Activated CD8-positive, alpha-beta memory T cell treated with anti-CD3 and anti-CD28 coated beads for 4 hours (primary cell): ENCODE measurements at places on chromosomes 7 and 10.
A peak's percentile ranks its signal among the peaks of the same experiment; 100 is the strongest.

DNA sequence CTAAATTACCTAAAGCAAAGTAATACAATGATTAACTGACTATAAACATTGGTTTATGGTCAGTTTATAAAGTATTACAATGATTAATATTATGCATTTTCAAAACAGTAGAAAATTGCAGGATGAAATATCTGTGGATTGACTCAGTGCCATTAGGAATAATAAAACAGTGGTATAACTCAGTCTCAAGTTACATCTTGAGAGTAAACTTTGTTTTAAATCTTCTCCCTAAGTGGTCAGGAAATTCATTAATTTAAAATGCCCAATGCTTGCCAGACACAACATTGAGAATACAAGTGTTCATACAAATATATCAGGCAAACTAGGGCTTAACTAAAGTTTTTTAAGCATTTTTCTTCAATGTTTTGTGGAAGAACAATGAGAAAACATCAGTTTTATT, 257.8 kb downstream of the ETV1 start:
- DNase-seq, result no peak

GRCh38 chr10:106942035-106942662, 222.4 kb downstream of the SORCS1 start:
- DNase-seq, result no peak

DNA sequence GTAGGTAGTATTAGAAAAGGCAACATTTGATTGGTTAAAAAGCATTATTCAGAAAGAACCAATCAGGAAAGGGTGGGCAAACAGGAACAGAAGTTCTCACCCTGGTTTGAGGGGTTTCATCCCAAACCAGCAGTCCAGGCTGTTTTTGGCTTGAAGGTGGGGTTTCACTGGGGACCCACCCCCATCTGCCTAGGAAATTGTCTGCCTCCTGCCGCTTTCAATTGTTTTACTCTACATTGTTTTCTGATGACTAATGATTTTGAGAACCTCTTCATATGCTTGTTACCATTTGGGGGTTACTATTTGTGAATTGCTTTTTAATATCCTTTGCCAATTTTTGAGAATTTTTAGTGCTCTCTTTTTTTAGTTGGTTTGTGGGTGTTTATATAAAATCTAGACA, 3.3 kb upstream of the PCBD1 start:
- no peak for DNase-seq

GRCh38 chr10:97188261-97188711, 2.5 kb upstream of the SLIT1 start:
- no peak for DNase-seq

GRCh38 chr10:112394475-112394875, 20.6 kb downstream of the ACSL5 start:
- no peak for DNase-seq

DNA sequence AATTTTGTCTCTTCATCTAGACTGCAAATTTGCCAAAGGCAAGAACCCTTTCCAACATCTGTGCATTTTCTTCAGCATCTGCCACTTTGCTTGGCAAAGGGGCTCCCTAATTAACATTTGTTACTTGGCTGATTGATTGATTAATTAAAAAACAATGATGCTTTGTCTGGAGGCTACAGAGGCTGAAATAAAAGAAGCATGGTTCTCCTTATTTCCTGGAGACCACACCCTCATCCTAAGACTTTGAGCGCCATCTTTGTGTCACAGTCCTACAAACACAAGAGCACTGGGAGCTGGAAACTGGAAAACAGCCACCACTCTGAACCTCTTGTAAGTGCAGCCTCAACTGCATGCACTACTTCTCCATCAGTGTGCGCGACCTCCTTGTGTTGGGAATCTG, 189.2 kb downstream of the C7orf25 start:
- DNase-seq, result no peak

GRCh38 chr7:129388333-129389098, 45.7 kb upstream of the STRIP2 start:
- no peak for DNase-seq

DNA sequence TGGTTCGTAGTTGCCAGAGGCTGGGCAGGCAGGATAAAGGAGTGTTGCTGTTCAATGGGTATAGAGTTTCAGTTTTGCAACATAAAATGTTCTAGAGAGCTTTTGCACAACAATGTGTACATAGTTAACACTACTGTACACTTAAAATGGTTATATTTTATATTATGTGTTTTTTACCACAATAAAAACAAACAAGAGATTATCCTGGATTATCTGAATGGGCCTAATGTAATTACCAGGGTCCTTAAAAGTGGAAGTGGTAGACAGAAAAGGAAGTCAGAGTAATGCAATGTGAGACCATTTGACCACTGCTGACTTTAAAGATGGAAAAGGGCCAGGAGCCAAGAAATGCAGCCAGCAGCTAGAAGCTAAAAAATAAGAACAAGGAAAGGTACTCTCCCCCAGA, 159.7 kb downstream of the SGMS1 start:
- DNase-seq, result no peak

- DNase-seq, result no peak
These were observed 484.8 kb upstream of the DPP6 start for GRCh38 chr7:153567426-153567825.

GRCh38 chr10:7906128-7906527, 87.8 kb downstream of the TAF3 start:
- DNase-seq, result no peak

DNA sequence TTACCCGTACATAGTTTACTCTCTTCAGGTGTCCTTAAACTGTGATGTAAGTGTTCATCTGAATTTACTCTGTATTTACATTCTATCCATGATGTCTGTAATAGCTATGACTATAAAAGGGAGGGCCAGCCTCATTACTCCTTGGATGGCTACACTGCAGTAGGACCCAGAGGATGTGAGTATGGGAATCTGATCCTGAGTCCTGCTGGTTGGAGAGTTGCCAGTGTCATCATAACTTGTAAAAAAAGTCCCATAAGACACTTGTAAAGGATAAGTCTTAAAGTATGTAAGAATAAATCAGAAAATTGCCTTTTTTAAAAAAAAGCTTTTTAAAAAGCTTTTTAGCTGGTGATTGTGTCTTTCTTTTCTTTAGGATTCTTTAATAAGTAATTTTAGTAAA, 95.4 kb downstream of the PPP1R9A start:
- no peak for DNase-seq

- no peak for DNase-seq
These were observed 30.1 kb downstream of the ZPBP start for GRCh38 chr7:50062951-50063350.

- DNase-seq, result no peak
These were observed 29.4 kb upstream of the GPR26 start for GRCh38 chr10:123636598-123637325.

DNA sequence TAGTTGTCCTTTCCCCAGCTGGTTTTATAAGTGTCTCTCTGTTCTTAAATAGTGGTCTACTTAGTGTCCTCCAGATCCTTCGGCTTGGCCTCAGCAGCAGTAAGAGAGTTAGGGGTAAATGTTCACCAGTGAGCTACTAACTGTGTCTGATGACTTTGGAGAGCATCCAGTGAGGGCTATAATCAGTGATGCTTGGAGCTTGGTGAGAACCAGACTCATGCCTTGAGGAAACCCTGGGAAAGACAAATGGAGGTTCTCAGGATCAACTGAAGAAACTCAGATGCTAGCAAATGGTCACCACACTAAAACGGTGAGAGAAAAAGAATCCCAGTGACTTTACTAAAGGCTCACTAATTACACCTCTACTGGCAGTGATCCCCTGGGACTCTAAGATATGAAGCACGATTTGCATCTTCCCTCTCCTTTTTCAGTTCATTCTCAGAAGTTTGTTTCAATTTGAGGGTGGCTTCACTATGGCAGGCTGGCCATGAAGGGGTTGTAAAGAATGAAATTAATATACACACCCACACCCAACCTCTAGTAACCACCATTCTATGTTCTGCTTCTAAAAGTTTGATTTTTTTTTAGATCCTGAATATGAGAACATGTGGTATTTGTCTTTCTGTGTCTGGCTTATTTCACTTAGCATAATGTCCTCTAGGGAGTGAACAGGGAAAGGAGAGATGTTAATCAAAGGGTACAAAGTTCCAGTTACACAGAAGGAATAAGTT, 177.9 kb downstream of the PDE1C start:
- no peak for DNase-seq

DNA sequence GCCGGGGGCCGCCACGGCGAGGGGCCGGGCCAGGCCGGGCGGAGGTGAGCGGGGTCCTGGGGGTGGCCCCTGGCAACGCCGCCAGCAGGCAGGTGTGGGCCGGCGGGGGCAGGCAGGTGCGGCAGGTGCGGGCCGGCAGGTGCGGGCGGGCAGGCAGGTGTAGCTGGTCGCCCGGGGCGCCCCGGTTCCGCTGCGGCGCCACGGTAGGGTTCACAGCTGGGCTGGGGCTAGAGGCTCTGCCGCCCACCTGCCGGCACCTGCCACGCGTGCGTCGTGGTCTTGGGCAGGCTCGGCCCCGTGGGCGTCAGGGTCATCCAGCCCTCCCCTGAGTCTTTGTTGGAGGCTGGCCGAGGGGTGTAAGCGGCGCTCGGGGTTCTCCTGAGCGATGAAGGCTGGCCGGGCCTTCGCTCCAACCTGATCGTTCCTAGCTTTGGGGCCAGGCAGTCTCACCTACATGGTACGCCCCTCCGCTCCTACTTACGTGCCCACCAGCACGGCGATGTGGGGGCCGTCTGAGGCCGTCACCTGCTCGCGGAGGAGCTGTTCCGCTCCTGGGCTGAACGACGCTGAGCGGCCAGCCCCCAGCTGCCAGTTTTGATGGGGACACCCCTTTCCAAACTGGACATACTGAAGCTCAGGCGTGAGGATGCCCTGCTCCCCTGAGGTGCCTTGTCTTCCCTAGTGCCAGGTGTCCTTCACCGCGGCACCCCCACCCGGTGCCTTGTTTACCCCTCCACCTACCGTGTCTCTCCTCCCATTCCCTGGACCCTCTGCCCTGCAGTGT, 493 bp downstream of the ZMIZ2 start:
- DNase-seq, result no peak

DNA sequence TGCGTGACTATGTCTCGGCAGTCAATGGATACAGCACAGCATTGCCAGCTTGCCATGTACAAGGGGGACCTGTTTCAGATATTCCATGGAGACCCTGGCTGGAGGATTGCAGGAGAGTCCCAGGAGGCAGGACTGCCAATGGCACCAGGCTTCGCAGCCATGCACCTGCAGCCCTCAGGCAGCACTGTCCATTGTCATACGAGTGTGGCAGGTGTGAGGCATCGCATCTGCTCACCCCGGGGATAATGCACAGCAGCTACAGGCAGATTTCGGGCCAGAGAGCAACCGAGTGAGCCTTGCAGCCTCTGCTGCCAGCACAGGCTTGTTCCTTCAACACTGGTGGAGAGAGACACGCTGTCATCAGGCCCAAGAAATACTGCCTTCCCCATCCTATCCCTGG, 415.1 kb downstream of the PAXIP1 start:
- DNase-seq, result no peak

GRCh38 chr10:115939101-115939854, 333.7 kb downstream of the GFRA1 start:
- DNase-seq, result no peak

DNA sequence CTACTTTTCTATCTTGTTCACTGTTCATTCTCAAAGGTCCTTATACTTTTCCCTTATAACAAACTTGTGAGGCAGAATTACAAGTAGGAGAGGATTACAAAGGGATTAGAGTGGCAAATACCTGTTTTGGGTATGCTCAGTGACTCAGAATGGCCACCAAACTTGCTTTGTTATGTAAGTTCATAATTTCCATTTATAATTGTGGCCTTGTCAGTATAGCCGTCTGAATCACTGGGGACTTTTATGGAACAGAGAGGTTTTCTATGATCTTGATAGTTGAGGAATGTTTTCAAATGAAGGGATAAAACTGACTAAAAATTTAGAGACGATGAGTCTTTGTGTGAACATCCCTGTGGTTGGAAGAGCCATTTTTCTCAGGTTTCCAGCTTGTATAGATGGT, 116.2 kb downstream of the SND1 start:
- no peak for DNase-seq

DNA sequence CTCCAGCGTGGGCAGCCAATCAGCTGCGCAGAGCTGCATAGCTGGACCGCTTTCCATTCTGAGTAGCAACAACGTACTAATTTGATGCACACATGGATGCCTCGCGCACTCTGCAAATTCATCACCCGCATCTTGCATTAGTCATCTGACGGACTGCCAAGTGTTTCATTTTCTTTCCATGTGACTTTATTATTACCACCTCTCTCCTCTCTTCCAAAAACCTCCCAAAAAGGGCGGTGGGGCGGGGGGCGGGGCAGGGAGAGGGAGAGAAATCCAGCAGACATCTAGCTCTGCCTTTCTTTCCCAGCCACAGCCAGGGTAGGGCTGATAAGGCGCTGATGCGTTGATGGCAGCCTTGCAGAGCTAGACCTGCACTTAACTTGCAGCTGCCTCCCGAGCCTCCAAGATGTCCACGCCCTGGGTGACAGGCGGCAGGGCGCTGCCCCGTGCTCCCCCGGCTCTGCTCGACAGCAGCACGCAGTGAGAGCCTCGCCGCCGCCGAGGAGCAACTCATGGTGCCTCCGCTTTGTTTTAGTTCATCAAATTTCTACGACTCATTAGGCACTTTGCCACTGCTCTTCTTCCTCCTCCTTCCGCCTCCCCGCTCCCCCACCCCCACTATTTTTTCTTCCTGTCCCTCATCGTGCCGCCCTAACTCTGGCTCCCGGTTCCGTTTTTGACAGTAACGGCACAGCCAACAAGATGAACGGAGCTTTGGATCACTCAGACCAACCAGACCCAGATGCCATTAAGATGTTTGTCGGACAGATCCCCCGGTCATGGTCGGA, 147.3 kb downstream of the CELF2 start:
- peak; percentile 53 for DNase-seq

- no peak for DNase-seq
These were observed 190.1 kb downstream of the SUGCT start for GRCh38 chr7:40324914-40325313.

DNA sequence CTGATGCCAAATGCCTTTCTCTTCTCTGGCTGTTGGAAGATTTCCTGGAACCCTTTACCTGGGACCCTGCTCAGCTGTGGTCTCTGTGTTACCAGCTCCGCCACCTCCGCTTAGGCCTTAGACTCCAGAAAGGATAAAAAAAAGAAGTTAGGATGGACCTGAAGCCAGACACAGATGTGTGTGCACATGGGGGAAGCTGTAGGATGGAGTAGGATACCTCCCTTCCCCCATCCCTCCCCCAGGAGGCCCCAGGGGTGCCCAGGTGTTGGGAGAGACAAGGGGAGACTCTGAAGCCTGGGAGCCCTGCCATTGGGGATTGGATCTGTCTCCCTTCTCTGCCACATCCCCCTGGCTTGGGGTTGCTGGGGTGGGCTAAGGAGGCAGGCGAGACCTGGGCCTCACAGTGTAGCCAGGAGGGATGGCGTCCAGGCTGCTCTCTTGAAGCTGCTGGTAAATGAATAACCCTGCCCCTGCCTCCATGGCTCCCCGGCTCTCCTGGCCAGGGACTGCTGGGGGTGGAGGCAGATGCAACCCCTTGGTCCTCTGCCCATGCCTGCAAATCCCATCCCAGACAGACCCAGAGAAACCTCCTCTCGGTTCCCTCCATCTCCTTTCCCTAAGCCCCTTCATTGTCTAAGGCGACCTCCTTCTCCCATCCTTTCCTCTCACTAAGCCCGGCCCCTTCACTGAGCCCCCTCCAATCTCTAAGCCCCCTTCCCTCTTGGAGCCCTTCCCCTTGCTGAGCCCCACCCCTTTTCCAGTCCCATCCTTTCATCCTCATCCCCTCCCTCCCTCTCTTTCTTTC, 8.0 kb downstream of the CLDN3 start:
- no peak for DNase-seq

- no peak for DNase-seq
These were observed 9.8 kb downstream of the IMPDH1 start for GRCh38 chr7:128399991-128400390.
